ENCODE measurements at places on chromosomes 16 and 17. TPM values are rescaled to one million over a fixed set of nuclear protein-coding genes. Genes with fewer than 3 reads are reported as not detected.
A peak's percentile ranks its signal among the peaks of the same experiment; 100 is the strongest.

- no peaks in the 10 kb centered on the region for H3K27me3 ChIP-seq
- no peaks in the 10 kb centered on the region for H3K4me1 ChIP-seq
- no peak for DNase-seq
- H3K4me3 ChIP-seq = no peak overlapping the region
- no peak overlapping the region for H3K27ac ChIP-seq
- peaks cover 11% of the 10 kb centered on the region for H3K36me3 ChIP-seq
Measured at GRCh38 chr16:266258-267164, 9.2 kb downstream of the RGS11 start.

DNA sequence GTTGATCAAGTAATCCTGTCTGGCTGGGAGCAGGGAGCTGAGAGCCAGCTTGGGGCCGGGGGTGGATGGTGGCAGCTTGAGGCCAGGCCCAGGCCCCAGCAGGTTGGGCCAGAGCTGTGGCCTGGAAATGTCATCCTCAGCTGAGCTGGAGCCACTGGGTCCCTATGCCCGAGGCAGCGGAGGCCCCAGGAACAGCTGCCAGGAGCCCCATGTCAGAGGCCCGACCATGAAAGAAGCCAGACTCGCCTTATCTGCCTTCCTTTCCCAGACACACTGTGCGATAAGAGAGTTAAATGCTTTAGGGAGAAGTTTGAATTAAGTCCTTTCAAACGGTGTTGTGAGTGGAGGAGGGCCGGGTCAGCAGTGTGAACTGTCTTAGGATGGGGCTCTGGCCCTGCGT, 3.5 kb downstream of the SMTNL2 start:
- H3K36me3 ChIP-seq = no peaks in the 10 kb centered on the region
- H3K27ac ChIP-seq = no peak overlapping the region
- H3K4me1 ChIP-seq = peaks cover 6% of the 10 kb centered on the region
- H3K4me3 ChIP-seq = no peak overlapping the region

- H3K36me3 ChIP-seq = no peaks in the 10 kb centered on the region
- DNase-seq = no peak
- no peak overlapping the region for H3K4me3 ChIP-seq
Measured at GRCh38 chr16:54568906-54569807, 282.6 kb upstream of the IRX3 start.

GRCh38 chr17:58254803-58255202, 16.4 kb downstream of the LPO start:
- H3K4me1 ChIP-seq = peaks cover 2% of the 10 kb centered on the region
- no peaks in the 10 kb centered on the region for H3K36me3 ChIP-seq
- H3K4me3 ChIP-seq = no peak overlapping the region
- DNase-seq = no peak
- peaks cover 11% of the 10 kb centered on the region for H3K27me3 ChIP-seq
- no peak overlapping the region for H3K27ac ChIP-seq

- no peak overlapping the region for H3K4me3 ChIP-seq
- H3K27me3 ChIP-seq = no peaks in the 10 kb centered on the region
- DNase-seq = no peak
- no peaks in the 10 kb centered on the region for H3K4me1 ChIP-seq
- peaks cover 48% of the 10 kb centered on the region for H3K36me3 ChIP-seq
Measured at GRCh38 chr17:65017207-65017774, 39.2 kb downstream of the GNA13 start.

Gene ARL4D
- 0.21 TPM for polyA plus RNA-seq

DNA sequence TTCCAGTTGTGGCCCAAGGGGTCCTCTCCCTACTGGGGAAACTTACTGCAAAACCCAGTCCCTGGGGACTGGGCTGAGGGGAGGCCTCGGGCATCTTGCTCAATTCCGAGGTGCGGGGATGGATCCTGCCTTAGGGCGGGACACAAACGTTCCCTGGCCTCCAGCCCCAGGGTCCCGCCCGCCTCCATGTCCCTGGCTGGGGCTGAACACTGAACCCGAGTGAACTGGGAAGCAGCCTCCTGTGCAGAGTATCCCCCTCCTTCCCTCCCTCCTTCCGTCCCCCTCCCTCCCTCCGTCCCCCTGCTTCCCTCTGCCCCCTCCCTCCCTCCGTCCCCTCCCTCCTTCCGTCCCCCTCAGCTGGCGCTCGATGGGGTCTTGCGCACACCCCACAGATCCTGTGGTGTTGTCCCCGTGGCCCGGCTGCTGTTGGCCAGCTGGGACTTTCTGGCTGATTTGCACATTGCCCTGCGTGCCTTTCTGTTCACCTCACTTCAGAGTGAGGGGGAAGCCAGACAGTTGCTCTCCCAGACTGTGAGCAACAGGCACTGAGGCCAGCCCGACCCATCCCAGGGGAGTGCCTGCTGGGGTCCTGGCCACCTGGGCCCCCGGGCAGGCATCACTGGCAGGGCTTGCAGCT, 5.5 kb downstream of the TRAF7 start:
- no peaks in the 10 kb centered on the region for H3K27me3 ChIP-seq
- no peak overlapping the region for H3K4me3 ChIP-seq
- peaks cover 48% of the 10 kb centered on the region for H3K36me3 ChIP-seq
- H3K27ac ChIP-seq = no peak overlapping the region
- no peak for DNase-seq

DNA sequence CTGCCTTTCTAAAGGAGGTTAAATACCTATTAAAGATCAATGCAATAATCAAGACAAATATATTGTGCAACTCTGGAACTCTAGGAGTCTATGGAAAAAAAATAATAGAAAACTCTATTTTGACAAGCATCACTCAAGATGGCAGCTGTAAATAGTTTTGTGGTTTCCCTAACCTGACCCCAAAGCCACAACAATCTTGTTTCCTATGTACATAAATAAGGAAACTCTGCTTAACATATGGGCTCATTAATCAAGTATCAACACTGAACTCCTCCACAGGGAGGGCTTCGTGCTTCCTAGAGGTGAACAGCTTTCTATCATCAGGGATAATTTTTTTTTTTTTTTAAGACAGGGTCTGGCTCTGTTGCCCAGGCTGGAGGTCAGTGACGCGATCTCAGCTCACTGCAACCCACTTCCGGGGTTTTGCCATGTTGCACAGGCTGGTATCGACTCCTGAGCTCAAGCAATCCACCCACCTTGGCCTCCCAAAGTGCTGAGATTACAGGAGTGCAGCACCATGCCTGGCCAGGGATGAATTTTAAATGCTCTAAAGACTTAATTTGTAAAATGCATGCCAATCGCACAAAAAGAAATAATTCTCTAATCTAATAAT, 42.5 kb downstream of the ARHGAP17 start:
- no peaks in the 10 kb centered on the region for H3K27me3 ChIP-seq
- H3K36me3 ChIP-seq = peaks cover 63% of the 10 kb centered on the region
- no peak overlapping the region for H3K4me3 ChIP-seq
- DNase-seq = no peak
- no peak overlapping the region for H3K27ac ChIP-seq

- no peaks in the 10 kb centered on the region for H3K4me1 ChIP-seq
- H3K27me3 ChIP-seq = no peaks in the 10 kb centered on the region
- no peak overlapping the region for H3K4me3 ChIP-seq
- peaks cover 92% of the 10 kb centered on the region for H3K36me3 ChIP-seq
- DNase-seq = no peak
Measured at GRCh38 chr17:21020622-21021021, 22.2 kb downstream of the USP22 start.

Gene PDIA2
- 0.23 TPM for polyA plus RNA-seq

GRCh38 chr17:72079700-72080099, 41.1 kb upstream of the SOX9 start:
- H3K36me3 ChIP-seq = no peaks in the 10 kb centered on the region
- H3K4me3 ChIP-seq = no peak overlapping the region
- H3K27me3 ChIP-seq = no peaks in the 10 kb centered on the region
- DNase-seq = no peak
- no peaks in the 10 kb centered on the region for H3K4me1 ChIP-seq

Gene TEN1
- polyA plus RNA-seq = 20.4 TPM

DNA sequence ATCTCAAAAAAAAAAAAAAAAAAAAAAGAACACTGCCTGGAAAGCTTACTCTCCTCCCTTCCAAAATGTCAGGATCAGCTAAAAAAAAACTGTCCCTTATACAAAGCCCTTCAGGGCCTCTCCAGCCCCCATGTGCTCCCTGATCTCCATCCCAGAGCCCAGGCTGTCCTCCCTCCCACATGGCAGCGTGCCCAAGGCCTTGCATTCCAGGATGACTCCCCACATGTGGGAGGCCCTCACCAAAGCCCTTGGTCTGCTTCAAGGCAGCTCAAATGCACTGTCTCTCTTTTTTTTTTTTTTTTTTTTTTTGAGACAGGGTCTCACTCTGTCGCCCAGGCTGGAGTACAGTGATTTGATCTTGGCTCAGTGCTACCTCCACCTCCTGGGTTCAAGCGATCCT, 2.3 kb downstream of the FDXR start:
- H3K4me1 ChIP-seq = peaks cover 67% of the 10 kb centered on the region
- no peaks in the 10 kb centered on the region for H3K27me3 ChIP-seq
- no peak for DNase-seq
- H3K27ac ChIP-seq = no peak overlapping the region
- peaks cover 29% of the 10 kb centered on the region for H3K36me3 ChIP-seq
- H3K4me3 ChIP-seq = no peak overlapping the region

DNA sequence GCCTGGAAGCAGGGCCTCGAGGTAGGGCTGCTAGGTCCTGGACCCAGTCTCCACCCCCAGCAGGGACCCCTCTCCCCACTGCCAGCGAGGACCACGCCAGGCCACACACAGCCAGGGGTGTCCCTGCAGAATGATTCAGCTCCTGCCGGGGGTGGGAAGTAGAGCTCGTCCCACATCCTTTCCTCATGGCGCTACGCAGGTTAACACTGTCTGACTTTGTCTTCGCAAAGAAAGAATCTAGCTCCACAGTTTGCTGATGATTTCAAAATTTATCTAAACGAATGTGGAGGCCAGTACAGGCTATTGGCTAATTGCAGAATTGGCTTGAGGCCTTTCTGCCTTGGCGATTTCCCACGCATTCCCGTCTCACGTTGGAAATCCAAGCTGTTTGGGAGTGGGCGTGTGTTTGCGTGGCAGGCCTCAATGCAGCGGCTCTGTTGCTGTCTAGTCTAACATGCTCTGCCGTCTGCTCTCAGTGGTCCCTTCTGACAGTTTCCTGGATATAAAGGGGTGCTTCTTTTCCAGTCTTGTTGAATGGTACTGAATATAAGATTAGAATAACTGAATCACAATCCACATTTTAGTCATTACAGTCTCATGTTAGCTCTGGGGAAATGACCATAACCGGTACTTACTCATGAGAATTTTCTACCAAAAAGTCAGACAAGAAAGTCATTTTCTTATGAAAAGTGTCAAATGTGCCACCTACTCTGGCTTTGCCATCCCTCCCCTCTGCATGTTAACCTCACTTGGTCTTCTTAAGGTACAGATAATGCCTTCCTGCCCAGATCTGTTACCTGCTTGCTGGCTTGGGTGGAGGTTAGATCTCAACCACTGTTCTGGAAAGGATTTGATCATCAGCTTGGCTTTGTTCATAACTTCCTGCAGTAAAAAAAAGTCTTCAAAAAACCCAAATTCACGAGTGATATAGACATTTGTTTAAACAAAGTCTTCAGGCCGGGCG, 252.4 kb downstream of the NTN1 start:
- peaks cover 17% of the 10 kb centered on the region for H3K27me3 ChIP-seq
- H3K4me1 ChIP-seq = no peaks in the 10 kb centered on the region
- no peaks in the 10 kb centered on the region for H3K36me3 ChIP-seq

- no peak for DNase-seq
- H3K4me1 ChIP-seq = no peaks in the 10 kb centered on the region
- no peak overlapping the region for H3K27ac ChIP-seq
- peaks cover 7% of the 10 kb centered on the region for H3K27me3 ChIP-seq
- H3K4me3 ChIP-seq = no peak overlapping the region
- H3K36me3 ChIP-seq = no peaks in the 10 kb centered on the region
Measured at GRCh38 chr16:78684030-78684611, 584.7 kb downstream of the WWOX start.

Gene HOXB1
- polyA plus RNA-seq = not detected

DNA sequence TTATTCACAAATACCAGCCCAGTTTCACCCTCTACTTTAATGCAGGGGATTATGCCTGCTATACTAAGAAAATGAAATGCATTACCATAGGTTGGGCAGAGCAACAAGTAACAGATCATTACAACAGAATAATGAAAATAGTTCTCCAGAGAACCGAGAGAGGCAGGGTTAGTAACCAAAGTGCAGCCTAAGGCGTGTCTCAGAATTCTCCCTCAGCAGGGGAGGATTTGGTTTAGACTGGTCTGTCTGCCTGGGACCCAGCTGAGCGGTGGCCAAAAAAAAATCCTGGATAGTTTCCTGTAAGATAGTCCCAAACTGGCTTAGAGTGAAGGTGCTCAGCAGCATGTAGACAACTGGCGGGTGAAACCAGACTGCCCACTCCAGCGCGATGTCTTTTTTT, 30.8 kb upstream of the ADCY7 start:
- no peak overlapping the region for H3K4me3 ChIP-seq
- H3K27ac ChIP-seq = no peak overlapping the region
- H3K4me1 ChIP-seq = no peaks in the 10 kb centered on the region
- H3K36me3 ChIP-seq = no peaks in the 10 kb centered on the region

GRCh38 chr16:17784073-17784472, 313.3 kb upstream of the XYLT1 start:
- H3K27me3 ChIP-seq = no peaks in the 10 kb centered on the region
- no peaks in the 10 kb centered on the region for H3K36me3 ChIP-seq
- H3K4me1 ChIP-seq = no peaks in the 10 kb centered on the region
- DNase-seq = peak; percentile 32
- no peak overlapping the region for H3K4me3 ChIP-seq

- H3K27ac ChIP-seq = no peak overlapping the region
- no peak overlapping the region for H3K4me3 ChIP-seq
- no peak for DNase-seq
- H3K36me3 ChIP-seq = no peaks in the 10 kb centered on the region
- H3K4me1 ChIP-seq = no peaks in the 10 kb centered on the region
Measured at GRCh38 chr16:4935241-4935855, 1.6 kb downstream of the PPL start.

Gene PDE6G
- polyA plus RNA-seq = not detected

GRCh38 chr16:89620406-89620841, 7.0 kb downstream of the DPEP1 start:
- no peak overlapping the region for H3K27ac ChIP-seq
- no peak for DNase-seq

DNA sequence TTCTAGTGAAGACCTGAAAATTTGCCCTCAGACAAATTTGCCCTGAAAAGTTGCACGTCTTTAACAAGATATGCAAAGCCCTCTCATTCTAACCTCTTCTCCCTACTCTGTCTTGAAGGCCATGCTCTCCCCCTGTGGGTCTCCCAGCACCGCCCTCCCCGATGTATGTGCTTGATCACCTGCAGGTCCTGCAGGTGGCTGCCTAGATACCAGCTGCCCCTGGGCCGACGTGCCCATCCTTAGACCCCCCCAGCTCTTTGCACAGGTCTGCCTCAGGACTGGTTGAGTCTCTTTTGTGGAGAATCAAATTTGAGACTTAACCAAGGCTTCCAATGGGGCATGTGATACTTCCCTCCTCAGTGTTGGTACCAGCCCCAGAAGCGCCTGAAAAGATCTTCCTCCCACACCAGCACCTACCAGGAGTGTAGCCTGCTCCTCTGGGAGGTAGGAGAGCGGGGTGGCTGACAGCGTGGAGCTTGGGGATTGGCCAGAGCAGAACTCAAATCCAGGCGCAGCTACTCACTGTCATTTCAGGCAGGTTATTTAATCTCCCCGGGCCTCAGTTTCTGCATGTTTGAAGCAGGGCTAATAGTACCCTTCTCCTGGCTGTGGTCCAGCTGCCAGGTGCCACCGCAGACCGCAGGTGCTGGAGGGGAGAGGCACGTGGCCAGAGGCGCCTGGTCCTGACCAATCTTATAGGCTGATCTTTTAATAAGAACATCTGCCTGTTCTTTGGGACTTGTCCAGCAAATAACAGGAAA, 4.5 kb upstream of the MRPL38 start:
- DNase-seq = no peak
- peaks cover 3% of the 10 kb centered on the region for H3K36me3 ChIP-seq
- peaks cover 6% of the 10 kb centered on the region for H3K4me1 ChIP-seq
- H3K27ac ChIP-seq = no peak overlapping the region

Measured in K562 (cell line).